ENCODE measurements at places on chromosomes 3 and 15.

DNA sequence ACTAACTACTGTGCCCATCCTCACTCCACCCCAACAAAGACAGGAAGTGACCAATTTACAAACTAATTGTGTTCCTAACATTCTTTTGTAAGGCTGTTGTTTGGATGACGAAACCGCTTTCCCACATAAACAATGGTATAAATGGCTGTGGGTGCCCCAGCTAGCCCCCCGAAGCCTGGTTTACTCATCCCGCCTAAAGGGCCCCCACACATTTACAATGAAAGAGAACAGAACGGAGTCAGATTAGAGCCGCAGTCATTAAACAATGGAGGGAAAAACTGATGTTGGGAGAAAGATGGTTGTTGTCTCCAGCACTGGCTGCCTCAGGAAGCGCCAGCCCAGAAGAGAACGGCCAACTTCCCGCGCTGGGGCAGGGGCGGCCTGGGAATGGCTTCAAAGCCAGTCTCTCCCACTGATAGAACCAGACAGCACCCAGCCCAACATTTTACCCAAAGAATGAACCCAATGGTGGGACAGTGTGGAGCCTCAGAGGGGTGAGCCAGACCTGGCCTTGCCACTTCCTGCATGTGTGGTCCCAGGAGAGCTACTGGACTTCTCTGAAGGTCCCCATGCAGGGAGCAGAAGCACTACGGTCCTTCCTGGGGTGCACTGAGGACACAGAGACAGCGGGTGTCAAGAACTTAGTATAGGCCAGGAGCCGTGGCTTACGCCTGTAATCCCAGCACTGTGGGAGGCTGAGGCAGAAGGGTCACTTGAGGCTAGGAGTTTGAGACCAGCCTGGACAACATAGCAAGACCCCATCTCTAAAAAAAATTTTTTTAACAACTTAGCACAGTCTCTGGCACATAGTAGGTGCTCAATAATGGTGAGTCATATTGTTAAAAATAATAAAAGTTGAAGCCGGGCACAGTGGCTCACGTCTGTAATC, 75.8 kb upstream of the GATA2 start:
- DNase-seq, result no peak

- no peak for DNase-seq
Measured at GRCh38 chr3:171401432-171401831, 58.8 kb downstream of the TNIK start.

GRCh38 chr3:28726840-28727239, 378.2 kb upstream of the AZI2 start:
- DNase-seq, result no peak

DNA sequence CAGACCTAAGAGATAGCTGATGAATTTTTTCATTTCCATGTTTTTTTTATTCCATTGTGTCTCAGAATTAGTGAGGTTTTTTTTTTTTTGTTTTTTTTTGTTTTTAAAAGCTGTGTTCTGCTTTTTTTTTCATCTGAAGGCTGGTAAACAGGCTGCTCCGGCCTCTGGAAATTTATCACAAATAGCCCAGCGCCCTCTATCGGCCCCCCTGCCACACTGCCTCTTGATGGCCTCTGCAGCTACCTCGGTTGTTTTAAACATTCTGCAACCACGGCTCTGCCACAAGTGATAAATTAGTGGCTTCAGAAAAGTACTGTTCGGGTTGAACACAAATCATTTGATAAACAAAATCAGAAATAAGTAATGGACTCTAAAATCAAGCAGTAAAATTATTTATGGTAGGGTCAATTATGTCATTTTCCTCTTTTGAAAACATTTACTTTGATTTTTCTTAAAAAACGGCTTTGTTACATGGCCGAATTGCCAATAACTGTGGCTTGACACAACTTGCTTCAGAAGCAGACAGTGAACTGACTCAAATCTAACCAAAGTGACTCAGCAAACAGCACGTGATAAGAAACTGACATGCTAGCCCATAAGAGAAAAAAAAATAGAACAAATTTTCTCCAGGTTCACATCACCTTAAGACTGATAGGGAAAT, 87.8 kb downstream of the RSL24D1 start:
- DNase-seq, result no peak

GRCh38 chr3:141412087-141412935, 44.0 kb downstream of the ZBTB38 start:
- DNase-seq, result no peak

- no peak for DNase-seq
Measured at GRCh38 chr3:188184649-188185048, 30.7 kb downstream of the LPP start.
